Stimulated activated CD4-positive, alpha-beta T cell treated with anti-CD3 and anti-CD28 coated beads, Interleukin-15, amount 100 ng/mL, for 1 hour (primary cell): ENCODE measurements at places on chromosomes 1 and 21.

DNA sequence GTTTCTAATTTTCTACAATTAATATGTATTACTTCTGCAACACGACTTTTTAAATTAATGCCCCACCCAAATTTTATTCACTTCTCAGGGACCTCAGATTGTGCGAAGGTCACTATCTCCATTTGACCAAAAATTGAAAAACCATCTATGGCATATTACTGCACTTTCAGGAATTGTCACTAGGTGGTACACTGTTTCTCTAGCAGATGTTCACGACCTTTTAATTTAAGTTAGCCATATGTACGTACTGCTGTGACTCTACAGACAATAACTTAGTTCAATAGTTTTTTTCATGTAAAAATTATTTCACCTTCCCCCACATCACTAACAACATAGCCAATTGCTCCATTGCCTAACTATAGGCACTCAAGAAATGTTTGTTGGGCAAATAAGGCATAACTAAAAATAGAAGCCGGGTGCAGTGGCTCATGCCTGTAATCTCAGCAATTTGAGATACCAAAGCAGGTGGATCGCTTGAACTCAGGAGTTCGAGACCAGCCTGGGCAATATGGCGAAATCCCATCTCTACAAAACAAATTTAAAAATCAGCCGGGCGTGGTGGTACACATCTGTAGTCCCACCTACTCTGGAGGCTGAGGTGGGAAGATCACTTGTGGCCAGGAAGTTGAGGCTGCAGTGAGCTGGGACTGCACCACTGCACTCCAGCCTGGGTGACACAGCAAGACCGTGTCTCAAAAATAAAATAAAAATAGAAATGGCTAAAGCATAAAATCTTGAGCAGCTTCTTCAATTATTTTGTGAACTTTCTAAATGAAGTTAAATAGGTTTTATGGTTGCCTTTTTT, 75.7 kb upstream of the PKN2 start:
- no peak for DNase-seq

GRCh38 chr1:81803431-81804110, 2.8 kb downstream of the ADGRL2 start:
- no peak for DNase-seq

GRCh38 chr1:34745666-34746065, 9.2 kb upstream of the GJB5 start:
- no peak for DNase-seq

DNA sequence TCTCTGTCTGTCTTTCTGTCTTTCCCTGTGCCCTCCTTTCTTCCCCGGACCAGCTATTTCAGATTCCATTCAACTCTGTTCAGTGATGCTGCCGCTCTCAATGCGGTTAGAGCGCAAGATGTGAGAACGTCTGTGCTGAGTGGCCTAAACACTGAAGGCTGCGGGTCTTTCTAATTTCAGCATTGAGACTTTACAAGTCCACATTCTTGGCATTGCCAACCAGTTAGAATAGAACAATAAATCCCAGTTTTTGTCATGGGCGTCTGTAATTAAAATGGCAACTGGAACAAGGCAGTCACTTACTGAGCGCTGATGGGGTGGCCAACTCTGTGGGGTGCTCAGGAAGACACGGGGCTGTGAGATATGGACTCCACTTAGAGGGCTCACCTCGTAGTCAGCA, 112.8 kb downstream of the DHRS3 start:
- no peak for DNase-seq

DNA sequence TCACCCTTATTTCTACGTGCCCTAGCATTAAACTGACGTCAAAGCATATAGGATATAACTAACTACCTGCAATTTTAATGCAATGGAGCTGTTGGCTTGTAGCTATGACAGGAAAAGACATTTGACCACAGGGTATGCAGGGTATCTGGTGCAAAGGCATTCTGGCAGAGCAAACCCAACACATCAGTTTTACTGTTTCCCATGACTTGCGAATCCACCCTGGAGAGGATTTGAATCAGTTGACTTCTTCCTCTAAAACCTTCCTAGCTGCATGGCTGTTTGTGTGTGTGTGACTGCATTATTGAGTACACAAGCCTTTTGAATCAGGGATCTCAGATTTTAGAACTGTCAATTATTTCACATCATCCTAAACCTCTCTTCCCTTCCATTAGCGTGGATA, 41.7 kb upstream of the SYT14 start:
- no peak for DNase-seq

DNA sequence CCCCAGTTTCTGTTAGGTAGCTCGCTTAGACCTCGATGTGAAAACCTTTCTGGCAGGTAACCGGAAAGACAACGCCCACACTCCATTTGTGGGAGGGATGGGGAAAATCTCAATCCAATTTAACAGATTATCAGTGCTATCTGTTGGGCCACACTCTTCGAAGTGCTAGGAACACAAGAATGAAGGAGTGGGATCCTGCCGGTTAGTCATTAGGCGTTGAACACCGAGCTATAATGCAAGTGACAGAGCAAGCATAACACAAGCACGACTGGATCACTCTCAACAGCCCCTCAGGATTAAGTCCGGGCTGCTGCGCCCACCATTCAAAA, 531 bp downstream of the SNIP1 start:
- no peak for DNase-seq

DNA sequence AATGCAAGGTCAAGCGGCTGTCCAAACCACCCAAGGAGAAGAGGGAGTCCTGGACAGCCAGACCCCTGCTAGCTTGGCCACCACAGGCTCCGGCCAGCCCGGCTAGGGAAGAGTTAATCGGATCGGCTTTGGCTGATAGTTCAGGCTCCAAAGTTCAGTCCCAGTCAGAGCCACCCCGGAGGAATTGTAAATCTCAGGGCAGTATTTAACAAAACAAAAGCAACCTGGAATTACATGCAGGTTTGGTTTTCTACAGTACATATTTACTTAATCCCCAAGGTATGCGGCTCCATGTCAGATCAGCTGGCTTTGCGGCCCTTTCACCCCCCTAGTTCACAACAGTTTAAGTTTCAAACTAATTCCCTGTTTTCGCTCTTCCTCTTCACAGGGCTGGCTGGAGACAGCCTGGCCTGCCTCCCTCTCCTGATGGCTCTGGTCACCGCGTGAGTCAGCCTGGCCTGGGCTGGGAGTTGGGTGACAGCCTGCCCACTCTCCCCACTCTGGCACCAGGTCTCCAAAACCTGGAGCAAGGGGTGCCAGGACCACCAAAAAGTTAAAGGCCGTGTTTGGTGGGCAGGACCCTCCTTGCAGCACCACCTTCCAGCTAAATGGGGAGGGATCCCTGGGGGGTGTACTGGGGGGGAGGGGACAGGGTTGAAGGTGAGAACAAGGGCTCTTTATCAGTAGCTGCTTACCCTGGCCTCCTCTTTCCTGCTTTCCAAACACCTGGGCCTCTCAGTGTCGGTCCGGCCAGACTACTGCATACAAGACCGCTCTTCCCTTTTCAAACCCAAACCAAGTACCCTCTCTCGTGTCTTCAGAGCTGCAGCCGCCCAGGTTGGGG, 1.9 kb downstream of the DHRS3 start:
- no peak for DNase-seq

DNA sequence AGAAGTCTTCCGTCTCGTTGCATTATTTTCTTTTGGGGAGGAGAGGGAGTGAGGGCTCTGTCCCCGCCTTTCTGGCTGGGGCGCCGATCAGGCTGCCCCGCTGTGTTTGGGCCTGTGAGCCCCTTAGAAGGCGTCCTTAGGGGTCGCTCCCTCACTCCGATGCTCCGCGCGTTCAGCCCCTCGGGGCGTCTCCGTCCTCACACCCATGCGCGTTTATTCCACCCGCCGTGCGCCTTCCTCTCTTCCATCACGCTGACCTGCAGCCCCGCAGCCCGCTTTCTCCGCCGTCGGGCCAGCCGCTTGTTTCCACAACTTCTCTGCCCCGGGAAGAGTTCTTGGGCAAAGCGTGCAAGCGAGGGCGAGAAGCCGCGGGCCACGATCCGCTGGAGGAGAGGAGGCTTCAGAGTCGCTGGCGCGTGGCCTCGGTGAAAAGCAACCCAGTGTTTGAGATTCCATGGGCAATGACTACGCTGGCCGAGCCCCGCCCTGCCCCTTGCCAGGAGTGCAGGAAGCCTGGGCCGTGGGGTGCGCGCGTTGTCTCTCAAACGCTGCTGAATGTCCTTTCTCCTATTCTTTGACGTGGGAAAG, 27.7 kb downstream of the TRIM11 start:
- DNase-seq, result no peak

DNA sequence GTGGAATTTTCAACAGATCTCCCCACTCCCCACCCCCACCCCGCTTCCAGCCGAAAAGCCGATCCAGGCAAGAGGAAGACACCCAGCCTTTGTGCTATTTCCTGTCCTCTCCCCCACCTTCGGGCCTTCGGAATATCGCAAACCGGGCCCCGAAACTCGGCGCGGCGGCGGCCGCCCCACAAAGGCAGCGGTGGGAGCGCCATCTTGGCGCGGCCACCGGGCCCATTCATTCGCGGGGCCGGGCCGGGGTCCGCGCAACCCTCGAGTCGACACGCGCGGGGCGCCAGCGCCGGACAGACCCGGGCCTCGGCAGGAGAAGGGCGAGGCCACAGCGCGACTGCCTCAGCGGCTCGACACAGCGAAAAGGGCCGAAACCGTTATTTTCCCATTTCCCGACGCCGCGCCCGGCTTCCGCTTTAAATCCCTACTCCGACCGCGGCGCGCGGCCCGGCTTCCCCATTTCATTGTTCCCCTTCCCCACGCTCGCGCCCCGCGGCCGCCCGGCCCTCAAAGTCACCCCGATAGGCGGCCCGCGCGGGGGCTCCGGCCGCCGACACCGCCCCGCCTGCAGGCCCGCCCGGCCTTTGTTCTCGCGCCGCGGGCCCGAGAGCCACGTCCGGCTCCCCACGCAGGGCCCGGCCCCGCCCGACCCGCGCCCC, 911 bp downstream of the GNB1 start:
- peak; percentile 30 for DNase-seq

GRCh38 chr1:159826441-159827101, at the start of gene SLAMF8:
TSS of gene SLAMF8 (plus strand) at chr1:159826873. CDS start at chr1:159826899, 26 bp downstream.
- no peak for DNase-seq

- no peak for DNase-seq
These were observed 61.8 kb upstream of the LRRC8D start for GRCh38 chr1:89759036-89759435.

- DNase-seq, result no peak
These were observed 97.3 kb downstream of the LMX1A start for GRCh38 chr1:165259236-165259635.

DNA sequence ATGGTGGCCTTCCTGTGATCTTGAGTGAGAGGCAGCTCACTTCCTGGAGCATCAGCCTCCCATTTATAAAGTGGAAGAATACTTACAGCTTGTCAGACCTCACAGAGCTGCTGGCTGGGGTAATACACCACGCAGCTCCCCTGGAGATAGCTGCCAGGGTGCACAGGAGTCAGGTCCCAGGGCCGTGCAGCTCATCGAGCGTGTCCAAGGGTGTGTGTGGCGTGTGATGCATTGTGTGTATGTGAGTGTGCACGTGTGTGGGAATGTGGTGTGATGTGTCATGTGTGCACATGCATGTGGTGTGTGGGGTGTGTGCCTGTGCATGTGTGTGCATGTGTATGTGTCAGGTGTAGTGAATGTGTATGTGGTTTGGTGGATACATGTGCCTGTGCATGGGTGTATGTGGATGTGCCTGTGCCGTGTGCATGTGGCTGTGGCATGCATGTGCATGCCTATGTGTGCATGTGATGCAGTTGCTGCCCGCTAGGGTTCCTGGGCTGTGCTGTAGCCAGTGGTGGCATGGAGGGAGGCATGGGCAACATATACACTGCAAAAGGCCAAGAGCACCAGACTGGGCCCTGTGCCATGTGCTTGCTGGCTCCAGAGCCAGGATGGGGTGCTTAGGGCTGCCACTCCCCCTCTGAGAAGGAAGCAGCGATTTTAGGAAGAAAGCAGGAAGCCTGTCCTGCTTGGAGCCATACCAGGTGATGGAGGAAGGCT, 24.6 kb downstream of the WNT3A start:
- DNase-seq, result no peak

DNA sequence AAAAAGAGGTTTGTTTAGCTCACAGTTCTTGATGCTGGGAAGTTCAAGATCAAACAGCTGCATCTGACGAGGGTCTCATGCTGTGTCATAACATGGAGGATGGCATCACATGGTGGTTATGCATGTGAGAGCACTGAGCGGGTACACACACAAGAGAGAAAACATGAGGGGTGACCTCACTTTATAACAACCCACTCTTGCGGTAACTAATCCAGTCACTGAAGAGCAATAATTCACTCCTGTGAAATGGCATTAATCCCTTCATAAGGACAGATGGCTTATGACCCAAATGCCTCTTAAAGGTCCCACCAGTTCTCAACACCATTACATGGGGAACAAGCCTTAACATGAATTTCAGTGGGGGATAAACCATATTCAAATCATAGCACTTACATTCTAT, 23.2 kb upstream of the CHIT1 start:
- no peak for DNase-seq

DNA sequence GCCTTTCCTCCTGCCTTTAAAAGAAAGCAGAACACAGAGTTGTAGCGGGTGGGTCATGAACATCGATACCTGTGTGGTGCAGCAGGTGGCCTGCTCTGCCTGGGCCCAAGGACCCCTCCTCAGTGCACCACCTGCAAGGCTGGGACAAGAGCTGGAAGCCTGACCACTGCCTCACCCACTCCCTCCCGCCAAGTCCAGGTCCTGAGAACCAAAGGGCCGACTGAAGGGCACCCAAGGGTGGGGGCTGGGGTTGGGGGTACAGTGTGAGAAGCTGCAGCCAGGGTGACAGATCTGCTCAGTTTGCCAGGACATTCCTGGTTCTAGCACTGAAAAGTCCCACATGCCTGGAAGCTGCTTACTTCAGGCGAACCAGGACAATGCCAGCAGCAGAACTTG, 36.1 kb downstream of the NTPCR start:
- no peak for DNase-seq

GRCh38 chr1:193120604-193121166, 1.1 kb upstream of the CDC73 start:
- no peak for DNase-seq

- no peak for DNase-seq
These were observed 116.0 kb downstream of the NOS1AP start for GRCh38 chr1:162185314-162186025.

DNA sequence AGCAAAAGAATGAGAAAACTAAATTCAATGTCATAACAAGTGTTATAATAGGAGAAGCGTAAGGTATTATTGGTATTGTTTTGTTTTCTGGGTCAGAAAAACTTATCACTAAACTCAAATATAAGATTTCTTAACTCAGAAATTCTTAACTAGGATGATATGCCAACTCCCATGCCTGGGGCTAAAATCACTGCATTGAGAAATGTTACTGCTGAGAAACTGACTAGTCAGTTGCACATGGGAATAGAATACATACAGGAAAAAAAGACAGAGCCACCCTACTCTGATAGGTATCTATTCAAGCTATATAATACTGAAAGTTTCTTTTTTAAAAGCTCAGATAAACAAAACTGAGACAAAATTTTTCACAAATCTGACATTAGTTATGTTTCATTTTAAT, 56.3 kb downstream of the PRPF38A start:
- no peak for DNase-seq

GRCh38 chr21:16550917-16551741, 821.3 kb downstream of the USP25 start:
- no peak for DNase-seq

GRCh38 chr1:35745124-35745730, 24.6 kb downstream of the CLSPN start:
- DNase-seq, result no peak

GRCh38 chr1:2291577-2291976, 63.5 kb downstream of the SKI start:
- no peak for DNase-seq

- no peak for DNase-seq
These were observed 56.8 kb downstream of the PRDM16 start for GRCh38 chr1:3125546-3126368.
